ENCODE measurements at places on chromosomes 16 and 17.
A peak's percentile ranks its signal among the peaks of the same experiment; 100 is the strongest.

GRCh38 chr17:53092072-53092471, 730.7 kb upstream of the KIF2B start:
- no peak for DNase-seq

DNA sequence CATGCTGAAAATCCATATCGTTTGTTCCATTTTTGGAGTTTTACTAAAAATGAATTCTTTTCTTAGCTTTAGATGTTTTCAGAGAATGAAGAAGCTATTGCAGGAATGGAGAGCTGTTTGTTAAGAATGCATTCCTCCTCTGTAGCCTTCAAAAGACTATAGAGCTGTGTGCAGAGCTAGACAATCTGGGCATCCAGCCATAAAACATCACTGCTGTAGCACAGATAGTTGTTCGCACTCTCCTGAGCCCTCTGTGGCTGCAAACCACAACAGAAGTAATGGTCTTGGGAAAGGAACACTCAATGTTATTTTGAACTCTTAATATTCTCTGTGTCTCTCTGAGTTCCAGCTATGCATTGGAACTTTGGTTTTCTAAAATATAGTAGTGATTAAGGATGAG, 4.9 kb downstream of the TNRC6C start:
- DNase-seq: peak; percentile 17

DNA sequence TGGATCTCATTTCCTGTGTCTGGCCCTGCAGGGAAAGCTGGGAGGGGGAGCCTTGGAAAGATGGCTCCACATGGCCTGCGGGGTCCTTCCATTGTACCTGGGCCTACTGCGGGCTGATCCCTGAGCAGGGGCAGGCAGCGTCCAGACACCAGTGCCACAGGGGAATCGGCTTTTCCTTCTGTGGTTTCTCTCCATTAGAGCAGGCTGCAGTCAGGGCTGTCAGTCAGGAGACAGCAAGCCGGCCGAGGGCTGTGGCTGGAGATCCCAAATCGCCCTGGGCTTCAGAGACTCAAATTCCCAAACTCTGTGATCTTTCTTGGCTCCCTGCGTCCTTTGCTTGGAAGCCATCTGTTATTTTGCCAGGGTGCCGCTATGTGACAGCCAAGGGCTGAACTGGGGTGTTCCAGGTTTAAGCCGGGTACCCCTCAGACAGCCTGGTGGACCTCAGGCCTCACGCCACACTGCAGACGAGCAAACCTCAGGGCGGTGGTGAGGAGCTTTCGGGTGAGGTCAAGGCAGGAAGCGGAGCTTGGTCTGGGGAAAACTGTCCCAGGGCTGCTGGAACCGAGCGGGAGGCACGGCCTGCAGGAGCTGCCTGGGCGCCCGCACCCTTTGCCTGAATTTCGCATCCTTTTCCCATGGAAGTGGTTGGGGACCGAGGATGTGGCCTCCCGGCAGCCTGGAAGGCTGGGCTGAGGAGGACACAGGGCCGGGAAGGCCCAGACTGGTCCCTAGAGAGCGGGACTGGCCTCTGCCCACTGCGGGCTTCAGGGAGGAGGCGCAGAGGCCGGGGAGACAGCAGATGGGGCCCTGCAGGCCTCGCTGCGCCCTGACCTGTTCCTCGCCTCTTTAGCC, 1.5 kb upstream of the CPNE7 start:
- no peak for DNase-seq

DNA sequence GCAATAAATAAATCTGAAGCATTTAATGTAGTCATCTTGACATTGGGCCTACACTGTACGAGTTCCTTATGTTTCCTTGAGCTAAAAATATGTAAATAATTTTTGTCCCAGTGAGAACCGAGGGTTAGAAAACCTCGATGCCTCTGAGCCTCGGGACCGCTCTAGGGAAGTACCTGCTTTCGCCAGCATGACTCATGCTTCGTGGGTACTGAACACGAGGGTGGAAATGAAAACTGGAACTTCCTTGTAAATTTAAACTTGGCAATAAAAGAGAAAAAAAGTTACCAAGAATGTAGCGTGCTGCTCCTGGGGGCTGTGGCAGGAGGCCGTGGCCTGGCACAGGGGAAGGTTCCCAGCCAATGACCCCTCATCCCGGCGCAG, 74.1 kb downstream of the SOCS1 start:
- no peak for DNase-seq

- DNase-seq: no peak
These were observed 4.8 kb downstream of the P2RX1 start for GRCh38 chr17:3911271-3912053.

GRCh38 chr16:52584354-52585320, 37.7 kb upstream of the TOX3 start:
- no peak for DNase-seq

DNA sequence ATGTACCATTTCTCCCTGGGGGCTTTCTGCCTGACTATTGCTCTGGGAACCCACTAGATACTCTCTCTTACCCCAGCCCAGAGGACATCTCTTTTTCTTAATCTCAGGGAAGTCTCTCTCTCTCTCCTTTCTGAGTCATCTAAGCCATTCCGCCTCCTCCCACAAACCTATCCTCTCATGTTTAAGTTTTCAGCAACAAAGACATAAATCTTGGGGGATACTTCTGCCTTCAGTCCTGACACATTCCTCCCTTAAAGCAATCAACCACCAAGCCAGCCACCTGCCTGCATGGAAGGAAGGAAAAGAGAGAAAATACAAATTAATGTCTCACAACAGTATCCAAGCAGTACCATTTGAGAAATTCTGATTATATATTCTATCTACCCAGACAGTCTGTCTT, 128.8 kb downstream of the HS3ST2 start:
- DNase-seq: no peak

- no peak for DNase-seq
These were observed 3.0 kb downstream of the SREBF1 start for GRCh38 chr17:17833658-17834357.

Measured in K562 (cell line).